Epithelial cell of prostate (primary cell): ENCODE measurements at places on chromosomes 3 and 15.

DNA sequence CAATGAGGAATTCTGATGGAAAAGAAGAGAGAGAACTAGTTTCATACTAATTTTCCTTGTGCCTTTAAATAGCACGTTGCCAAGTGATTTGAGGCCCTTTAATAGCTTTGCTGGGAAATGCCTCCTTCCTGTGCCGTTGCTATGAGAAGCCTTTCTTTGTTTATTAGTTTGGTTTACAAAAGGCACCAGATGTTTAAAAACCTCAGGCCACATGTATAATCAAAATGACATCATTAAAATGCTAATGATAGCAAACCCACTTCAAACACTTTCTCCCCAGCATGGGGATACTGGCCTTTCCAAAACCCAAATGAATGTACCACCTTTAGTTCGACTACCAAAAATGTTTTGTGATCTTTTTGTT, 50.0 kb upstream of the TBC1D23 start:
- DNase-seq, result no peak

DNA sequence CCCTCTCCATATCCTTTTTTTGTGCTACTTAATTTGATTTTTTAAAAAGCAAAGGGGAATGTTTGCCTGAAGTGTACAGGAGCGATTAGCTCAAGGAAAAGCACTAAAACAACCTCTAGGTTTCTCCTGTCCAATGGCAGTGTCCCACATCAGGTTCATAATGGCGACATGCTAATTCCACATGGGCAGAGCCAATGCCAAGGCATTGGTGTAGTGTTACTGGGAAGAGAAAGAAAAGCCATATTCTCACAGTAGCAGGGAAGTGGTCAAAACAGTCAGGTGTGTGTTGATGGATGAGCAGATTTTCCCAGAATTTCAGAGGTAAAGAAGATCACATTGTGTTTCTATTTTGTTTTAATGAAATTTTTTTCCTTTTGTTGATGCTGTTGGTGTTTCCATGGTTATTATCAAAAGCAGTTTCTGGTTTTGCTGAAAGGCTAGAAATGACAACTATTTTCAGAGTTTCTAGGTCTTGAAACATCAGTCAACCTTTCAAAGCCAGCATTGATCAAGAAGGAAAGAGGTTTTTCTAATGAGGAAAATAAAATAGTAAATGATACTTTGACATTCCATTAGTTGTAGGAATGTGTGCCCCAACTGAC, 65.2 kb downstream of the FNDC3B start:
- DNase-seq, result no peak

DNA sequence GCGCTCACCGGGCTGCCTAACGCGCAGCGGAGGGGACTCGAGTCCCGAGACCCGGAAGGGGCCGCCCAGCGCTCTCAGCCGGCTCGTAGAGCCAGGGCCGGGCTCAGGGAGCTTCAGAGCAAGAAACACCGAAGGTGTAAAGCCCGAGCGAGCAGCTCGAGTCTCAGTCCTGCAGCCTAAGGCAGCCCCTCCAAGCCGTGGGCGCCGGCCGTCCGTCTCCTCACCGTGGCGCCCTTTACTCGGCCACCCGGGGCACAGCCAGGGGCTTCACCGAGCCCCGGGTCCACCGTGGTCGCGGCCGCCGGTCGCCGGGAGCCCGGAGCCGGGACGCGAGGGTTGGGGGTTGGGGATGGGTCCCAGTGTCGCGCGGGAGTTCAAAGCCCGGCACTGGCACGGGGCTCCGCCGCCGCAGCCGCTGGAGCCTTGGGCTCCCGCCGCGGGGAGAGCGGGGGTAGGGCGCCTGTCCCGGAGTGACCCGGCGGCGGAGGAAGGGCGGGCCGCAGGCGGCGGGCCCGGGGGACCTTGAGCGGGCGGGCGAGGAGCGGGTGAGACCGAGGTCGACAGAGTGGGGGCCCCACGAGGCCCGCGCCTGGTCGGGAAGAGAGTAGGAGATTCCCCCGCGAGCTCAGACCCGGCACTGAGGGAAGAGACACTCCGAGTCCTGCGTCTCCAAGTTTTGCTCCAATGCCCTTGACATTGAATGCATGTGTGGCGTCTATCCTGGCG, 26.9 kb upstream of the THRB start:
- no peak for DNase-seq

DNA sequence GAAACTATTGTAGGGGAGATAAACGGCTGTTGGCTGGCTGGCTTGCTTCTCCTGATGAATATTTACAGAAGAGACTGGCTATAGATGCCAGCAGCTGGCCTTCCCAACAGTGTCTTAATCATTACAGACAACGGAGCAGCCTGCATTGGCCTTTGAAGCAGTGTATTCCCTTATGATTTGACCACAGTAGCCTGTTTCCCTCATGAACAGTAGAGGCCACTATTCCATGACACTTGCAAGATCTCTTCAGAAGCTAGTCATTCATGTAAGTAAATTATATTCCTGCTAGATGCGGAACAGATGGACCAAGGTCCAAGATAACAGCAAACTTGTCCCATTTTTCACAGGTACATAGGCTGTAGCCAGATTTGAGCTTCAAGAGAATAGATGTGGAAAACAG, 47.3 kb downstream of the TMCO5A start:
- DNase-seq, result no peak

GRCh38 chr3:10806006-10806405, 10.0 kb upstream of the SLC6A11 start:
- no peak for DNase-seq
